ENCODE measurements at places on chromosomes 1 and 21.

DNA sequence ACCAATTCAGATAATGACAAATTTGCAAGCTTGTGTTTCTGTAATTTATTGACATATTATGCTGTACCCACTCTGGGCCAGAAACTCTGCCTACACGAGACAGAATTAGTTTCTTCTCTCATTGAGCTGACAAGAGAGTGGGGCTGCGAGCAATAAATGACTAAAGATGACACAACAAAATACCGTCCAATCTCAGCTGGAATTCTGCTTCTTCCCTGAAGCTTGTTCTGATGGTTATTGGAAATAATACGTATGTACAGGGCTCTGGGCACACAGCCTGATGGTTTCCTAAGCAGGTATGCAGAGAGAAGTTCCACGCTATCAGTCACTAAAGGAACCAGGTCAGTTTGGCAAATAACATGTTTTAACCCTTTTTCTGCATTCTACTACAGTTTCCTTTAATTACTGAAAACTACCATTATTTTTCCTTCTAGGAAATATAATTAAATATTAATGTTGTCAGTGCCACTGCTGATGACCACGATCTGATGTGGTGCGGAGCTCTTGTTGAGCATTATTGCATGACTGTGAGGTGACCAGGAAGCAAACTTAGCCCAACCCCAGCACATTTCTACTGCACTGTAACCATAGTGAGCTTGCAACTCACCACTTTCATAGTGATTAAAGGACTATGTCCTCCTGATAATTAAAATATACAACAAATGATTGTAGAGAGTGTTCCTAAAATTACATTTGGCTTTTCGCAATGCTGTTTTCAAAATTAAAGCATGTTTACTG lies 221.4 kb upstream of the L1TD1 start:
- DNase-seq, result no peak

DNA sequence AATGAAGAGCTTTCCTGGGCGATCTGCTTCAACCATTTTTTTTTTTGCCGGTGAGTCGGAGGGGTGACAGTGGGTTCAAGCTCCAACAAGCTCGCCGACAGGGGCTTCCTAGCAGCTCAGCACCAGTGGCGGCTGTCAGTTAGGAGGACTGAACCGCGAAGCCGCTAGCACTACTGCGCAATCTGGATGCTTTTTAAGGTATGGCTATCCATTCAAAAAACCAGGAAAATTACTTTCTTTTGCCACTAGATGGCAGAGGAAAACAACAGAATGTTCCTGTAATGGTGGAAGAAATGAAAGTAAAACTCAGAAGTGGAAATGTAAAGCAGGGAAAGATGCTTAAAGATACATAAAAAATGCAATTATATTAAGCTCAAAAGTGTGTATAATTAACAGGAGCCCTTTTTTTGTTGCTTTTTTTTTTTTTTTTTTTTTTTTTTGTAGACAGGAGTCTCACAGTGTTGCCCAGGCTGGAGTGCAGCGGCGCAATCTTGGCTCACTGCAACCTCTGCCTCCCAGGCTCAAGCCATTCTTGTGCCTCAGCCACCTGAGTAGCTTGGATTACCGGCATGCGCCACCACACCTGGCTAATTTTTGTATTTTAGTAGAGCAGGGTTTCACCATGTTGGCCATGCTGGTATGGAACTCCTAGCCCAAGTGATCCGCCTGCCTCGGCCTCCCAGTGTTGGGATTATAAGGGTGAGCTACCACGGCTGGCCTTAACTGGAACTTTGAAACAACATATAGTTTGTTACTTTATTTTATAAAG lies 8.5 kb downstream of the KYAT3 start:
- DNase-seq, result peak; percentile 12

GRCh38 chr1:30716646-30717045 lies 6.7 kb downstream of the MATN1 start:
- DNase-seq, result no peak

DNA sequence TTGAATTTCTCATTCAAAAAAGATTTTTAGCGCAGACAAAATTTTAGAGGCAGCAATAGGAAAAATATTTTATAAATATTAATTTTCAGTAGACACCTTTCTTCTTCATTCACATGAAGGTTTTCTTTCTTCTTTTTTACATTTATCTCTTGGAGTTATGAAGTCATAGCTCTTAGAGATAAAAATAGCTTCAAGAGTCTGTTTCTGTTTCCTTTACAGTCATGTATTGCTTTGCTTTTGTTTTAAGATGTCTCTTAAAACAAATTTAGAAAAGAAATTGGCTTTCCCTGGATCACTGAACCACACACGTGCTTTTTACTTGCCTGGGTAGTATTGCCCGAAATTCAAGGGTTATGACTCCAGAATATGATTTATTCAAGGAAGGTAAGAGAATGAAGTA lies 369.9 kb upstream of the LRRC7 start:
- DNase-seq, result no peak

- no peak for DNase-seq
Measured at GRCh38 chr1:222995236-222995580, 147.8 kb downstream of the TLR5 start.

DNA sequence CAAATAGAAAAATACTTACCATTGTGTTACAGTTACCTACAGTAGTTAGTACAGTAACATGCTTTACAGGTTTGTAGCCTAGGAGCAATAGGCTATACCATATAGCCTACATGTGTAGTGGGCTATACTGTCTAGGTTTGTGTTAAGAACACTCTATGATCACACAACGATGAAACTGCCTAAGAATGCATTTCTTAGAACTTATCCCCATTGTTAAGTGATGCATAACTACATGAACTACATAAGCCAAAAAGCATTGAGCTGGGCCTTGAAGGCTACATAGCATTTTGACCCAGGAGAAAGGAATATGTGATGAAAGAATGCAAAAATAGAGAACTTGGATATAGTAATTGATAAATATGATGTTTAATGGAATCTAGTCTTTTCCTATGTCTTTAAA lies 46.4 kb upstream of the JUN start:
- no peak for DNase-seq

GRCh38 chr1:181077576-181078242 lies 10.8 kb upstream of the IER5 start:
- DNase-seq, result no peak

GRCh38 chr1:46673749-46674182 lies 2.1 kb downstream of the TEX38 start:
- no peak for DNase-seq
